ENCODE measurements at places on chromosomes 7 and 10.

GRCh38 chr10:35783305-35783838 is 141.3 kb upstream of the FZD8 start:
- no peak for DNase-seq

GRCh38 chr7:41892356-41893100 is 189.6 kb upstream of the INHBA start:
- DNase-seq: no peak

DNA sequence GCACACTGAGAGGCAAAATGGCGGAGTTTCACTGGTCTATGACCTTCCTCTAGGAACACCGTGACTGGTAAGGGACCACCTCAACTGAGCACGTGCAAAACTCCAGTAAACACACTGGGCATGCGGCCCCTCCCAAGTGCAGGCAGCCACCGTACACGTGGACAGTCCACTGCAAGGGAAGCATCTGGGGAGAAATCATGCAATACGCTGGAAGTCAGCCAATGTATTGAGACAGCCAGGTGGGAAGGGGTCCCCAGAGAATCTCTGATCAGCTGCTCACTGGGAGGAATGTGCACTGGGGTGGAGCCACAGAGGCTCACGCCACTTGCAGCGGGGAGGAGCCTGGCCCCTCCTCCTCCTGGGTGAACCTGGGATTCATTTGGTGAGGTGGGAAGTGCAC is 49.3 kb downstream of the CFAP46 start:
- DNase-seq: no peak

DNA sequence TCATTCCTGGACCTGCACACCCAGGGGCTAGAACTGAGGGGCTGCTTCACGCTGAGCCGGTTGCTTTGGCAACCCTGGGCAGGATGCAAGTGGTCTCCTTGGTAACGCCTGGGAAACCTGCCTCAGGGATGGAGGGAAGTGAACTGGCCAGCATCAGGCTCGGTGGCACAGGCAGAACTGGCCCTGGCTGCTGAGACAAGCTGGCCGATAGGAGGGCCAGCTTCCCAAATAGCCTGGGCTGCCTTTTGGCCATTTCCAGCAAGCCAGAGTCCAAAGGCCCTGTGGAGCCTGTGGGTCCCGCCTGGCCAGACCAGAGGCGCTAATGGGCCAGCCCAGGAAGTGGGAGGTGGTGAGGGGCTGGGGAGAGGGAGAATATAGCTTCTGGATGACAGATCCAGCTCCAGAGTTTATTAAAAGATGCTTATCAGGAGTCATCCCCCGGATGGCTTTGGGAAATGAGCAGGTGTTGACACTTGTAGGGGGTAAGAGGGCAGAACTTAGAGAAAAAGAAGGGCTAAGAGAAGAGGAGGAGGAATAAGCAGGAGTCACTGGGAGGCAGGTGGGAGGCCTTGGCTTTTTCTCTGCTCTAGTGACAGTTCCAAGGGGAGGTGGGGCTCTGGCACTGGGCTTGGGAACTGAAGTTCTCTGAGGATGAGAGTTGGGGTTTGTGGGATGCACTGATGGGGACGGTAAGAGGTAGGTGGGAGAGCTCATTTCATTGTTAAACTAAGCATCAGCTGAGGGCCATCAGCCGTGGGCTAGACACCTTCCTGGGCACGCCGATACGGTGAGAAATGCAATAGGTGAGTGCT is 9.6 kb downstream of the NEURL1 start:
- DNase-seq: no peak

DNA sequence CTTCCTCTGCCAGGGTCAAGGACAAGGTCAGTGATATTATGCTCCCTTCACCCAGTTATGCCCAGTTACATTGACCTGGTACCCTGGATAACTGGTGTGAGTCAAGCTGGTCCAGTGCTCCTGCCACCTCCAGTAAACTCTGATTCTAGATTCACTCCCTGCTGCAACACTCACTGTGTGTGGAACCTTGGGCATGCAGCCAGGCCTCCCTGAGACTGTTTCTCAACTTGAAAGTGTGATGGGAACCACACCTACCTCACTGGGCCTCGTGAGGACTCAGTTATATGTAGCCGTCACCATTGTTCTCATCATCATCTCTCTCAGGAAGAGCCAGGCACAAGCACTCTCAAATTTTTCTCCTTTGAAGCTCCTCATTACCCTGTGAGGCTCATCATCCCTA is 935 bp upstream of the ZNF736 start:
- DNase-seq: no peak

GRCh38 chr10:23056186-23056579 is 39.2 kb upstream of the MSRB2 start:
- DNase-seq: no peak

DNA sequence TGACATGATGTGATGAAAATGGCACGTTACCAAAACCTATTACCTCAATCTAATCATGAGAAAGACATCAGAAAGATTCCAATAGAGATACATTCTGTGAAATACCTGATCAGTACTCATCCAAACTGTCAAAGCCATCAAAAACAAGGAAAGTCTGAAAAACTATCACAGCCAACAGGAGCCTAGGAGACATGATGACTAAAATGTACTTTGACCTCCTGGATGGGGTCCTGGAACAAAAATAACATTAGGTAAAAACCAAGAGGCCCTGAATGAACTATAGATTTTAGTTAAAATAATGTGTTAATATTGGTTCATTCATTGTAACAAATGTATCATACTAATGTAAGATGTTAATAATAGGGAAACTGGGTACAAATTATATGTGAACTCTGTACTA is 113.9 kb upstream of the LRGUK start:
- no peak for DNase-seq

- no peak for DNase-seq
Observed at GRCh38 chr10:124193309-124193696, 99.9 kb upstream of the CHST15 start.

GRCh38 chr7:8205537-8205936 is 56.4 kb downstream of the ICA1 start:
- no peak for DNase-seq

GRCh38 chr10:83533290-83533689 is 606.0 kb upstream of the GHITM start:
- no peak for DNase-seq

- no peak for DNase-seq
Observed at GRCh38 chr10:115844591-115844990, 428.4 kb downstream of the GFRA1 start.

- DNase-seq: no peak
Observed at GRCh38 chr7:47535035-47535703, 46.7 kb downstream of the TNS3 start.

GRCh38 chr10:83685458-83685857 is 453.9 kb upstream of the GHITM start:
- DNase-seq: no peak

- no peak for DNase-seq
Observed at GRCh38 chr10:42971251-42971599, 105.6 kb upstream of the RET start.

- no peak for DNase-seq
Observed at GRCh38 chr10:100535338-100535714, 417 bp upstream of the HIF1AN start.

DNA sequence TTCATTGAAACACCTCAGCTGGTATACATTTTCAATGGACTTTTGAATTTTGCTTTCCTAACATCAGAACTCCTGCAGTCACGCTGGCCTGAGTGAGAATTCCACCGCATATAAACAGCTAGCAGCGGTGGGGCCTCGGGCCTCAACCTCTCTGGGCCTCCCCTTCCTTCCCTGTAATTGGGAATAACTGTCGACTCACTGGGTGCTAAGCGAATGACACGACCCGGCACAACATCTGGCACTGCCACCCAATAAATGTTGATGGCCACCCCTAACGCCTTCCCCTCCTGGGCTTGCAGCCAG is 670 bp downstream of the RCC1L start:
- no peak for DNase-seq

DNA sequence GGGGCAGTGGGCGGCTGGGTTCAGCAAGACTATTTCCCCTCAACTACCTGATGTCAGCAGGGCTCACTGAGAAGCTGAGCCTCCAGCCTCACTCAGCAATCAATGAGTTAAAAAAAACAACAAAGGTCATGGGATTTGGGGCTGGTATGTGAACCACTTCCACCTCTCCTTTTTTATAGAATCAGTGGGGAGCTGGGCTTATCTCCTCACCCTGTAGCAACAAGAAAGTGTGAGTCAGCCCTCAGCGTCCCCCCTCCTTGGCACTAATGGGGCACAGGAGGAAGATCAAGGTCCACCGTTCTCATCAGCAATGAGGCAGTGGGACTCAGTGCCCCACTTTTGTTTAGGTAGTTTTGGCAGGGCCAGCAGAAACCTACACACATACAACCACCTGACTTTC is 823.5 kb upstream of the POM121L12 start:
- DNase-seq: no peak

DNA sequence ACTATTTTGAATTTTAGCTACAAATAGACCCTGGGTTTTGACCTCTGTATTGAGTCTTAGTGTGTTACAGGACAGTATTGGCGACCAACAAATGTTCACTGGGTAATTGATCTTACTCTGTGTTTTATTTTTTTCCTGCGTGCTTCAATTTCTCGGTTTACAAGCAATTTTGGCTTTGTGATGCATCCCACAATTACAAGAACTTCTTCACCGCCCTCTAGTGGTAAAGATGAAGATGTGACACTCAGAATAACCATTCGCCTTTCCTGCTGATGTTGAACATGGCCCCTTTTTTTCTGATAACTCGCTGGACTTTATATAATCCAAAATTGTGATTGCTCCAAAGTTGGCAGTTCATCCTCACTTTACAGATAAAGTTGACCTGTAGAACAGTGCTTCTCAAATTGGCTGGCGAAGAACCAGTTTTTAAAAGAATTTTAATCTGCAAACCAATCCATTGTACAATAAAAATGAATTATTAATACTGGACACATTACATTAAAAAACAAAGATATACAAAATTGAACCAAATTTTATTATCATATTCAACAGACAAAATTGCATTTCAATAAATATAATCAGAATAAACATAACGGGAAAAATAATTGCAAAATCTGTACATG is 20.2 kb upstream of the SMC3 start:
- DNase-seq: peak; percentile 77

- DNase-seq: no peak
Observed at GRCh38 chr10:112159469-112159868, 24.1 kb downstream of the GPAM start.

GRCh38 chr7:107002529-107002998 is 41.9 kb upstream of the PRKAR2B start:
- no peak for DNase-seq

DNA sequence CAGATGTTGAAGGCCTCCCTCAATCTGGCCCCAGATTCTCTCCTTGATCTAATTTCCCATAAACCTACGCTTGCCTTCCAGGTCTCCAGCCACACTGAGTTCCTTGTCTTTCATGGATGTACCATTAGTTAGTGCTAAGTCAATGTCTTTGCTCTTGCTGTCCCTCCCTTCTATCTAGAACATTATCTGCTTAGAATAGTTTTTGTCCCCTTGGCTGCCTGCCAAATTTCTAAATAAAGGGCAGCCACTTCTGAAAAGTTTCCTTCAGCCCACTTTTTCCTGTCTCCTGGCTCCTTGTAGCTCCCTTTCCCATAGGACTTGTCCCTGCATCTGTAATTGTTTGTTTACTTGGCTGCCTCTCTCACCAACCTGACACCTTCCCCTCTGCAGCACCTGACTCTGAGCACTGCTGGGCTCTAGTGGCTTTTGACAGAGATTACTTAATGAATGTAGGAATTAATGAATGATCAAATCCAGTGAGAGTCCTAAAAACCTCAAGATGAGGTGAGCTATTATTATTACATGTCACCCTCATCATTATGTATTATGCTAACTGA is 58.3 kb downstream of the CXCL12 start:
- DNase-seq: no peak

DNA sequence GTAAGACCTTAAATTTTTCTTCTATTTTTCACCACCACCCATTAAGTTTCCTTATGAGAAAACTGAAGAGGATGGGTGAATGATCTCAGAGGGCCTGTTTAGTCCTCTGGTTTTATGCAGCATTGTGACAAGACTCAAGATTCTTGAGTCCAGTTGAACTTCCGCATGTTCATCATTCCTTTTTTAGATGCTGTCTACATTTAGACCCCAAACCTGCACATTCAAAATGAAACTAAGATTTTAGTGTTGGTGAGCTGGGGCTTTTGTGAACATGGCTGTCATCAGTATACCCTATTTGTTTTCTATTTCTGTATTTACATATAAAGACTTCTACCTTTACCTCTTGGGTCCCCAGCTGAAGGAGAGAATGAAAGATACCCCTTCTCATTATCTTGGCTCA is 31.1 kb downstream of the NET1 start:
- DNase-seq: no peak

DNA sequence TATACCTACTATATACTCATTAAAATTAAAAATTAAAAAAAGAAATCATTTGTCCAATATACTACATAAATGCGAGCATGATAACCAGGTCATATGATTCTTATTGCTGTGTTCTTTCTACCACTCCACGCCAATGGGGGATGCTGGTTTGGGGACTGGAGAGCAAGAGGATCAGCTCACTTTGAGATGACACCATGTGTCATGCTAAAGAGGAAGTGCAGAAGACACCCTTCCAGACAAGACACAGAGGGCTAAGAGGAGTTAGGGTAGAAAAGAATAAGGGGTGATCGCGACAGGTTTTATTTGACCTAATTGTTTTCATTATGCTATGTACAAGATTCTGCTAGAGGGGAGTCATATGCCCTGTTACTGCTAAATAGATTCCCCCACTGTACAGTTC is 33.8 kb upstream of the MGAM2 start:
- DNase-seq: no peak

DNA sequence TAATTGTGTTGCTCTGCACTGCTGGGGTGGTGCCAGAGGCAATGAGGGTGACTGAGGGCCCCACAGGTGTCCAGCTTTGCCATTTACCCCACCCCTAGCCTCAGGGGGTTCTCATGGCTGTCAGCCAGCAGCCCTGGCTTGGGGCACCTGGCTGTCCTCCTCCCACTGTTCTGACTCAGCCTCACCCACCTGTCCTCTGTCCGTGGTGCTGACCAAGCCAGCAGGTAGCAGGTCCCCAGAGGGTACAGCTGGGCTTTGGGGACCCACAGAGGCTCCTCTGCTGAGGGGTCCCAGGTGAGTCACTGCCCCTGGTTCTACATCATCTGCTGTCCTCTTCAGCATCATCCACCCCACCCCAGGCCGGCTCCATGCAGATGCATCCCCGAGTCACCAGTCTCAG is 32.2 kb upstream of the ZNF716 start:
- DNase-seq: no peak

DNA sequence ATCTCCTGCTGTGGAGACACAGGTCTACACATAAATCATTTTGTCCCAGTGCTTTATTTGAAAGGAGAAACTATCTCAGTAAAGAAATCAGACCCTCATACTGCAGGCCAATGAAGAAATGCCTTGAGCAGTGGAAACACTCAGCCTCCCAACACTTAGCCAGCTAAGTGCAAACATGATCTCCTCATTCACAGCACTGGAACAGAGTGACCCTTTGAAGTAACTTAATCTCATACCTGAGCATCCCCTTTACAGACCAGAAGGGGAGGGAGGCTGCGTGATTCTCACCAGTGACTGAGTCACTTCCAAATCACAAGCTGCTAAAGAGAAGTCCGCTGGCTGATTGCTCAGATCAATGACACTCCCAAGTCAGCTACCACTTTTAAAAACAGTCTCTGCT is 4.5 kb downstream of the CHST15 start:
- DNase-seq: no peak
